WTC11 (cell line): ENCODE measurements at places on chromosomes 7 and 10. TPM values are rescaled to one million over a fixed set of nuclear protein-coding genes. Genes with fewer than 3 reads are reported as not detected.

SAP25 gene
- 9.3 to 11.7 TPM (median 9.7 TPM) in 3 replicates for total RNA-seq

- no peak overlapping the region for H3K4me3 ChIP-seq
- DNase-seq = no peak
- H3K4me1 ChIP-seq = no peaks in the 10 kb centered on the region
- H3K27ac ChIP-seq = no peak overlapping the region
- H3K27me3 ChIP-seq = no peaks in the 10 kb centered on the region; the same call in 1 of the 2 replicates
- peaks cover 30% of the 10 kb centered on the region for H3K36me3 ChIP-seq
These were observed 73.6 kb downstream of the OTUD1 start for GRCh38 chr10:23512355-23513058.

GRCh38 chr7:70271617-70272081 lies 673.4 kb downstream of the AUTS2 start:
- H3K27me3 ChIP-seq = no peaks in the 10 kb centered on the region
- no peak overlapping the region for H3K27ac ChIP-seq
- no peak for DNase-seq
- H3K4me3 ChIP-seq = no peak overlapping the region
- no peaks in the 10 kb centered on the region for H3K36me3 ChIP-seq

- no peak for DNase-seq
- no peak overlapping the region for H3K27ac ChIP-seq
- 0 out of 2 replicates have a peak, but pooled peaks cover 3% of the 10 kb centered on the region for H3K36me3 ChIP-seq
These were observed 123.0 kb upstream of the SGCE start for GRCh38 chr7:94778711-94779459.

DNA sequence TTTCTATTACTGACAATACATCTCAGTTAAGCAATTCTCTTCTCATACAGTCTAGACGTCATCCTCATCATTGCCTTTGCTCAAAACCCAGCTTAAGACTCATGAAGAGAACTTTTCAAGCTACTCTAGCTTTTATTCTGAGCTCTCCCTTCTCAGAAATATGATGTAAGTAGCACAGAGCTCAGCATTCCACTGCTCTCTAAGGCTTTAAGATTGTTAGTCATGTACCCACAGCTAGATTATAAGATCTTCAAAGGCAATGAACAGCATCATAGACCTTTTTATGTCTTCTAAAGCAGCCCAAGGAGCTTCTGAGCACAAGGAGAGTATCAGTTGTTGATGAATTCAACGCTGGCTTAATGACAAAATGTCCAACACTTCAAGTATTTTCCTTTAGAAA lies 119.3 kb downstream of the NRP1 start:
- no peaks in the 10 kb centered on the region for H3K27me3 ChIP-seq
- H3K4me1 ChIP-seq = peaks cover 6% of the 10 kb centered on the region; the same call in 1 of the 2 replicates
- no peak overlapping the region for H3K4me3 ChIP-seq
- DNase-seq = no peak
